ENCODE measurements at places on chromosomes 12 and 14.
A peak's percentile ranks its signal among the peaks of the same experiment; 100 is the strongest.

- no peak for DNase-seq
Measured at GRCh38 chr12:123491056-123491455, 33.1 kb downstream of the SNRNP35 start.

DNA sequence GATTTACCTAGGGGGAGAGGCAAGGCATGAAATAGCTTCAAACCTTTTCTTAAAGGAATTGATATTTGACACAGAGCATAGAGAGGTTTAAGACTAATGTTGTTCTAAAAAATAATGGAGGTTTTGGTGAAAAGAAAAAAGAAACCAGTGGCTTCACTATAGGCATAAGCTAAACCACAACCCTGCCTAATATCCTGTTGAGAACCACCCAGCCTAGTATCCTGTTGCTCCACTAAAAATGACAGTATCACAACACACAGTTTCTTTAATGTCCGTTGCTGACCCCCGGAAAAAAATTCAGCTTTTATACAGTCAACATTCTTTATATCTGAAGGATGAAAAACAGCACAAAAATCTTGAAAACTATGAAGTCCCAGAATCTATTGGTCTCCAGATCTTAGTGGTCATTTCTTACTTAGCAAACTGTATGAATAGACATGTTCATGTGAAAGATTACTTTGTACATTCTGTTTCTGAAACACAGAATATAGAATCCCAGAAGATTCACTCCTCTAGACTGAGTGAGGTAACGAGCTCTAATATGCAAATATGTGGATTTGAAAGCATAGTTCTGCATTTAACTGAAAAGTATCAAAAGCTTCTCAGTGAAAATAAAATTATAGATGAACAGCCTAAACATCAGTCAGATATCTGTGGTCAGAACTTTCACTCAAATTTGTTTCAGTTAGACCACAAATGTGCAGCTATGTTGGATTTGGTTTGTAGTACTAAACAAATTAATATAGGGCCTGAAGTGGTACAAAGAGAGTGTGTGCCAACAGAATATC is 40.5 kb downstream of the GALC start:
- DNase-seq = no peak

- DNase-seq = no peak
Measured at GRCh38 chr12:70011353-70011752, 186.3 kb downstream of the MYRFL start.

DNA sequence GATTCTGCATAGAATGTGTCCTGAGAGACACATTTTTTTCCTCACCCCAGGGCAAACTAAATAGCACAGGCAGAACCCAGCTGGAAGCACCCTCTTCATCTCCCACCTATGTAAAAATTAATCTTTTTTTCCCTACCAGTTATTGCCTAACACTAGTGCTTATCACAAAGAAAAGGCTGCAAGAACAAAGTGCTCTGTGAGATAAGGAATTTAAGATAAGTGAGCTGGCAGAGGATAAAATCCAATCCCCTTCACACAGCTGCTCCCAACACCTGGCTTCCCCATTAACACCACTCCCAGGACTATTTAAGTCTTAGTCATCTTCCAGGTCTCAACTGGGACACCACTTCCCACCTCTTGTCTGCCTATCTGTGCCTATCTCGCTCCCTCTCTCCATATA is 75.2 kb downstream of the TTC9 start:
- no peak for DNase-seq

DNA sequence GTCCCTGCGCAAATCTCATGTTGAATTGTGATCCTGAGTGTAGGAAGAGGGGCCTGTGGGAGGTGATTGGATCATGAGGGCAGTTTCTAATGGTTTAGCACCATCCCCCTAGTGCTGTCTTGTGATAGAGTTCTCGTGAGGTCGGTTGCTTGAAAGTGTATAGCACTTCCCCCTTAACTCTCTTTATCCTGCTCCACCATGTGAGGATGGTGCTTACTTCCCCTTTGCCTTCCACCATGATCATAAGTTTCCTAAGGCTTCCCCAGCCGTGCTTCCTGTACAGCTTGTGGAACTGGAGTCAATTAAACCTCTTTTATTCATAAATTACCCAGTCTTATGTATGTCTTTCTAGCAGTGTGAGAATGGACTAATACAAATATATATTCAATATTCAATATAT is 303.7 kb upstream of the SEL1L start:
- DNase-seq = no peak

- DNase-seq = no peak
Measured at GRCh38 chr12:119011231-119011630, 29.9 kb downstream of the SRRM4 start.

GRCh38 chr14:54453252-54453651 is 12.1 kb upstream of the CNIH1 start:
- no peak for DNase-seq

GRCh38 chr12:118741194-118741593 is 240.1 kb upstream of the SRRM4 start:
- no peak for DNase-seq

DNA sequence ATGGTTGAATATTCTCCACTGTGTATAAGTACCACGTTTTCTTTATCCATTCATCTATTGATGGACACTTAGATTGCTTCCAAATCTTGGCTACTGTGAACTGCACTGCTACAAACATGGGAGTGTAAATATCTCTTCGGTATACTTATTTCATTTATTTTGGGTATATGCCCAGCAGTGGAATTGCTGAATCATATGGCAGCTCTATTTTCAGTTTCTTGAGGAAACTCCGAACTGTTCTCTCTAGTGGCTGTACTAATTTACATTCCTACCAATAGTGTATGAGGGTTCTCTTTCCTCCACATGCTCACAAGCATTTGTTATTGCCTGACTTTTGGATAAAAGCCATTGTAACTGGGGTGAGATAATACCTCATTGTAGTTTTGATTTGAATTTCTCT is 623.1 kb upstream of the LRFN5 start:
- no peak for DNase-seq

GRCh38 chr12:70638639-70639360 is 1.6 kb upstream of the PTPRB start:
- no peak for DNase-seq

DNA sequence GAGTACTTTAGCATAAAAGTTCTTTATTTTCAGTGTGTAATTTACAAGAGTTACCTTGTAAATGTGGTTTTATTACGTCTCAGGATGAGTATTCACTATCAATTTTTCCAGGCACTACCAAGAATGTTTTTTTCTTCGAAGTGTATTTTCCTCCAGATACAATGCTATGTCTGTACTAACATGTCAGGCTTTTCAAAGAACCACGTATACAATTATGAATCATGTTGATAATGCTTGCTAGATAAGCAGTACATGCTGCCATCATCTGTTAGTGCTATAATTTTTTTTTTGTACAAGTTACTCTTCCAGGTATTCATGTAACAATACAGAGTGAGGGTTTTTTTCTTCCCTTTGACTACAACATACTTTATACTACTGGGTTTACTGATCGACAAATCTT is 5.6 kb upstream of the KANSL2 start:
- no peak for DNase-seq

GRCh38 chr12:51270067-51270950 is at the start of gene SMAGP:
TSS of gene SMAGP (minus strand) at chr12:51270415. CDS start at chr12:51269278, 1,137 bp downstream.
- DNase-seq = peak; percentile 22

GRCh38 chr12:69556383-69556782 is 28.9 kb upstream of the CCT2 start:
- no peak for DNase-seq

DNA sequence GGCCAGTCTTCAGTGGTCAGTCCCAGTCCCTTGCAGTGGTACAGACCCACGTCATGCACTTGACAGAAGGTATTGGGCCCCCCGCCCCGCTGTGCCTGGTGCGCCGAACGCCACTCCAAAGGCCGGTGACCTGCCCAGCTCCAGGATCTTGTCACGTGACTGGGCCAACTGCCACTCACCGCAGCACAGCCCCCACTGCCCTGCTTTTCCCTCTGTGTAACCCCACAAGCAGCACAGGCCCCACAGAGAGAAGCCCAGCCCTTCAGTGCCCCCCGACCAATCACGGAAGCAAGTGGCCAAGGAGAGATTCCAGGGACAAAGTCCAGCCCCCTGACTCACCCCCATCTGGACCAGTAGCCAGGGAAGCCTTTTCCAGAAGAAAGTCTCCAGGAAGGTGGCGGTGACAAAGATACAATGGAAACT is 498 bp downstream of the GPR132 start:
- DNase-seq = peak; percentile 32

GRCh38 chr12:15688838-15689625 is 100.2 kb downstream of the EPS8 start:
- no peak for DNase-seq

DNA sequence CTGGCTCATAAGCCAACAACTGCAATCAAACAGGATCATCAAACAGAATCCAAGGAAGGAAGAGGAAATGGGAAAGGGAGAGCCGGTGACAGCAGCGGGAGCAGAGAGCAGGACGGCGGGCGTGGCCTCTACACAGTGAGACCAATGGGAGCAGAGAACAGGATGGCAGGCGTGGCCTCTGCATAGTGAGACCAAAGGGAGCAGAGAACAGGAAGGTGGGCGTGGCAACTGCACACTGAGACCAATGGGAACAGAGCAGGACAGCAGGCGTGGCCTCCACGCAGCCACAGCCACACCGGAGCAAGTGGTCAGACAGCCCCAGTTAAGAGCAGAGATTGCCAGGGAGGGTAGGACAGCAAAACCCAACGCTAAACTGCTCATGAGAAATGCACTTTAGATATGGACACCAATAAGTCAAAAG is 16.4 kb downstream of the LRCOL1 start:
- DNase-seq = peak; percentile 96

DNA sequence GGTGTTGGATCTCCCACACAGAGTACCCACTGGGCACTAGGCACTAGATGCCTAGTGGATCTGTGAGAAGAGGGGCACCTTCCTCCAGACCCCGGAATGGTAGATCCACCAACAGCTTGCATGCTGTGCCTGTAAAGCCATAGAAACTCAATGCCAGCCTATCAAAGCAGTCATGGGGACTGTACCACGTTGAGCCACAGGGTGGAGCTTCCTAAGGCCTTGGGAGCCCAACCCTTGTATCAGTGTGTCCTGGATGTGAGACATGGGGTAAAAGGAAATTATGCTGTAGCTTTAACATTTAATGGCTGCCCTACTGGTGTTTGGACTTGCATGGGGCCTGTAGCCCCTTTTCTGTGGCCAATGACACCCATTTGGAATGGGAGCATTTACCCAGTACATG is 1024.9 kb downstream of the TMEM121 start:
- no peak for DNase-seq

- no peak for DNase-seq
Measured at GRCh38 chr14:26730929-26731618, 133.2 kb upstream of the NOVA1 start.

DNA sequence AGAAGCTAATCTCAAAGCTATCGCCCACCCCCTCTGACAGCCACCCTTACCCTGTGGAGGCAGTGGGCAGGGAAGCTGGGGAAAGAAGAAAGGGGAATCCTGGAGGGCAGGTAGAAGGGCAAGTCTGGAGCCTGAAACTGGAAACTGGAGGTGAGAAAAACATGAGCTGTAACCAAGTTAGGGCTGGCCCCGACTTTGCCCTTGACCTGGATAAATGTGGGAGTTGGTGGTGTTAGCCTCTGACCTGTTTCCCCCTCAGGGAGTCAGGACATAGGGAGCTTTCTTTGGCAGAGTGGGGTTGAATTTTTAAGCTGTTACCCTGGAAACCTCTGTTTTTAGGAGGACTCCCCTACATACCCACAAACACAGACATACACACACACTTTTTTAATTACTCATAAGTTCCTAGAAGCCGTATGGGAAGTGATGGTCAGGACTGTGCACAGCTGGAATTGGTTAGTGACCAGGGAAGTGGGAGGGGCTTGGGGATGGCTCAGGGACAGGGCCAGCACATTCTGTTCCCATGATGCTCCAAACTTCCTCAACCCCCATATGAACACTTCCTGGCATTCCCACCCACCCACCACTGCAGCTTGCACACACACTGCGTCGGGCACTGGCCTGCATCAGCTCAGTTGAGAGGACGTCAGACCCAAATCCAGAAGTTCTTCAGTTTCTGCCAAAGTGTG is 5.0 kb upstream of the MMP19 start:
- DNase-seq = peak; percentile 100
